ENCODE measurements at places on chromosomes 5 and 9. TPM values are rescaled to one million over a fixed set of nuclear protein-coding genes. Genes with fewer than 3 reads are reported as not detected.

TTC16 gene
- not detected for total RNA-seq

GARNL3 gene
- total RNA-seq, result 5.4 TPM

ZNF454 gene
- 0.26 TPM for total RNA-seq

DBH gene
- total RNA-seq, result not detected

FBP1 gene
- not detected for total RNA-seq

EEIG1 gene
- total RNA-seq, result 41.3 TPM

ST8SIA4 gene
- under 0.01 TPM for total RNA-seq

PCDHGA7 gene
- 0.51 TPM for total RNA-seq

MAMDC2 gene
- total RNA-seq, result 0.53 TPM

IRX2 gene
- 11.3 TPM for total RNA-seq

CBY3 gene
- not detected for total RNA-seq

ACTL7A gene
- total RNA-seq, result not detected

SH2D3C gene
- total RNA-seq, result not detected

PPIC gene
- 45.0 TPM for total RNA-seq

ASPN gene
- total RNA-seq, result not detected

KIF4B gene
- 0.13 TPM for total RNA-seq

FSD1L gene
- total RNA-seq, result 2.4 TPM

AGPAT2 gene
- 52.0 TPM for total RNA-seq

Measured in bronchial epithelial cell (primary cell).